SJCRH30 (cell line): ENCODE measurements at places on chromosomes 7 and 10.

- DNase-seq = no peak
These were observed 7.5 kb downstream of the MTG1 start for GRCh38 chr10:133401500-133401899.

DNA sequence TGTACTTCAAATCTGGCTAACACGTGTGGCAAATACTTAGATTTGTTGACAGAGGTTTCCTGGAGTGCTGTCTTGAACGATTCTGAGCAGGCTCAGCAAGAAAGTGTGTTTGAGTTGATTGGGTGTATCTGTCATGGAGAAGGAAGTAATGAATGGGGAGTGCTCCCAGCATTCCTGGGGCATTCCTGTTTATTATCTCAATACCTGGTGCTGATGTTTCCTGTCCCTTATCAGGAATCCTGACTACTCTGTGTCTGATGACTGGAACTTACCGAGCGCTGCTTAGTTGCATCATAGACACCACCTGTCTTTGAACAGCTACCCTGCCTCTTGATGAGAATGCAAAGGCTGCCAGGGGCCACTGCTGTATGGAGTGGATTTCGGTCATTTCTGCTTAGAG, 41.0 kb upstream of the TMEM248 start:
- DNase-seq = no peak

DNA sequence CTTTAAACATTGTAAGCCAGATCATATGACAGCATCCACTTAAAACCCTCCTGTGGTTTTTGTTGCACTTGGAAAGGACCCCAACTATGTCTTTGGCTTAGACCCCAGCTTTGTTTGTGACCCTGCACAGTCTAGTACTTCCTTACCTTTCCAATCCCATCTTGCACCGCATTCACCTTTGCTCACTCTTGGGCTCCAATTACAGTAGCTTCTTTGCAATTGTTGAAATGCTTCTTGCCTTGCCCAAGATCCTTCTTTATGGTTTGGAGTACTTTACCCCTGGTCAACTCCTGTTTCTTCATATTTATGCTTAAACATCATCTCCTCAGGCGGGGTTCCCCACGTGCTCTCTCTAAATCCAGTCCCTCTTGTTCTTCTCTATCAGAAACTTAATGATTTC, 162.6 kb downstream of the PTEN start:
- no peak for DNase-seq

DNA sequence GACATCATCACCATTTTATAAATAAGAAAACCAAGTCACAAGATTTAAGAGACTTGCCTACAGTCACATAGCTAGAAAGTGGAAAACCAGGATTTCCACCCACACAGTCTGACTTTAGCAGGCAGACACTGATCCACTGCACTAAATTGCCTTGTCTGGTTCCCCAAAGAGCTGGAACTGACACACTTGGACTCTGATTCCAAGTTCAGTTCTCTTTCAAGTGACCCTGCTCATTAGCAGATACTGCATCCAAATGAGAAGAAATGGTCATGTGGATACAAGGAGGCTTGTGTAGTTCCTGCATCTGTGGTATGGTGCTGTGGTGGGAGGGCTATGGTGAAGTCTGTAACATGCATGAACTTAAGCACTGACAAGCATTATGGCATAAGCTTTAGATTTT, 180.1 kb upstream of the MKLN1 start:
- DNase-seq = no peak

DNA sequence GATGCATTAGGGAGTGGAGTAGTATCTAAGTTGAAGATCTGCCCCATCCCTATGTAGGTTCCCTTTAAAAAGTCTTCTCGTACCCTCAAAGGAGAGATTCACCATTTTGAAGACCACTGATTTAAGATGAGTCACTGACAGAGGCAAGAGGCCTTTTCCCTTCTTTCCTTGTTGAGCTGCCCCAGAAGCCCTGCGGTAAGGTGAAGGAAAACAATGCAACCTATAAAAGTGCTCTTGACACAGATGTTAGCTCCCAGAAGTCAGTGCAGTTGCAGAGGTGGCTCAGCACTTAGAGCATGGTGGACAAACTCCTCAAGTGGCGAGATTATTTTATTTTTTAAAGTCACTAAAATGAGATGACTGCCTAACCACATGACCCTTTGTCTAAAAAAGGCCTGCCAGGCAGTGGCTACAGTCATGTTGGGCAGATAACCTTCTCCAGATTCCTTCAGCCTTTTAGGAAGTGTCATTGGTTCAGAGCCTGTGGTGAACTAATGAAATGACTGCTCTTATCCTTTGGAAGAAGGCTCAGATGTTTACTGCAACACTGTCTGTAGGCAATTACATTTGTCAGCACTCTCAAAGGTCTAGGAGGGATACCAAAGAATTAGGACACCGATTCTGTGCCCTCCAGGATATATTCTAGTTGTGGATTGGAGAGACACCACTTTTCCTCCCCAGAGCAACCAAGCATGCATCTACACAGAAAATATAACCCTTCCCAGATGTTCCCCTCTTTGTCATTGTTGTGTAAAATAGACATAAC, 88.7 kb downstream of the ARID5B start:
- no peak for DNase-seq

DNA sequence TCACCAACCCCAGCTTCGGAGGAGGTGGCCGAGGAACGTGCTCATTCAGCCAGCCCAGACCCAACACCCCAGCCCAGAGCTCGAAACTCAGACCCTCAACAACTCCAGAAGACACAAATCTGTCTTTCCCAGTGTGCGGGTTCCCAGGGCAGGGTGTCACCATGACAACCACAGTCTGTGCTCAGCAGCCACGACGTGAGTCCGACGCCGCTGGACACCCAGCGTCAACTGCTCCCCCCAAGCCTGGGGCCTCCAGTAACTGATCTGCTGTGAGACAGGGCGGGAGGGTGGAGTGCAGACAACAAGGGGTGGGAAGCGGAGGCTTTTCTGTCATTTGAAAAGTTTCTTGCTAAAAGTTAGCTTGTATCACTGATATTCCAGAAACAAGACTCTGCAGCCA, 167.2 kb downstream of the MAD1L1 start:
- no peak for DNase-seq

DNA sequence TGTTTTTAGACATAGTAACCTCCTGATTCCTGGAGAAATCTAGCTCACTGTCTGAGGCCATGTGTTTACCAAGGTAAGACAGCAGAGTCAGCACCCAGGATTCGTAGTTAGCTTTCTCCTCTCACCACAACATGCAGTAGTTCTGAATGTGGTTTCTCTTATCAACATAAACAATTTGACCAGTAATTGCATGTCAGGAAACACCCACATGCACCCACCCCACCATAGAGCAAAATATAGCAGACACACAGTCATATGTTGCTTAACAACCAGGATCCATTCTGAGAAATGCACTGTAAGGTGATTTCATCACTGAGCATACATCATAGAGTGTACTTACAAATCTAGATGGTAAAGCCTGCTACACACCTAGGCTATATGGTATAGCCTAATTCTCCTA, 1004.0 kb downstream of the ANKRD7 start:
- no peak for DNase-seq

DNA sequence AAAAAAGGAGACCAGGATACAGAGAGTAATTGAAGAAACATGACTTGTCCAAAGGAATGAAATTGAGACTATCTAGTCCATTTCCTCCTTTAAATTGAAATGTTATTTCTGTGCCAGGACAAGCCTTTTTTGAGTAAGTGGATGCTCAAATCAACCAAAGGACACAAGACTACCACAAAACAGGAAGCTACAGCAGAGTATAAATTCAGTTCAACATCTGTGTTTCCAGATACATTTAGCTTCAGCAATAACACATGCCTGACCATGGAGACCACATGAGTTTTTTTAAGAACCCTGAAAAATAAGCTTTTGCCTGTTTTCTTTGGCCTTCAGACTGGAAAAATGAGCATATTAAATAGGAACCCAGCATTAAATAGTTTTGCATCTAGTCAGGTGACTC, 707.5 kb downstream of the ZWINT start:
- no peak for DNase-seq

DNA sequence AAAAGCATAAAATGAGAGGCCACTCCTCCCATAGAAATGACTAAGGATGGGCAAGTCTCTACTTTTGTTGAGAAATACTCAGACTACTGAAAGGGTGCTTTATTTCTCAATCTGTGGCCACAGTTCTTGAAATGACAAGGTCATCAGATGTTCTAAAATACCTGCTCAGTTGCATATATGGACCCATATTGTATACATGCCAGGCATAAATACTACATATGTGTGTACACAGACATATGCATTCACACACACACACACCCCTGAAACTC, 691.5 kb upstream of the SORCS1 start:
- no peak for DNase-seq

- peak; percentile 94 for DNase-seq
These were observed 31.7 kb upstream of the EPC1 start for GRCh38 chr10:32378363-32379317.

DNA sequence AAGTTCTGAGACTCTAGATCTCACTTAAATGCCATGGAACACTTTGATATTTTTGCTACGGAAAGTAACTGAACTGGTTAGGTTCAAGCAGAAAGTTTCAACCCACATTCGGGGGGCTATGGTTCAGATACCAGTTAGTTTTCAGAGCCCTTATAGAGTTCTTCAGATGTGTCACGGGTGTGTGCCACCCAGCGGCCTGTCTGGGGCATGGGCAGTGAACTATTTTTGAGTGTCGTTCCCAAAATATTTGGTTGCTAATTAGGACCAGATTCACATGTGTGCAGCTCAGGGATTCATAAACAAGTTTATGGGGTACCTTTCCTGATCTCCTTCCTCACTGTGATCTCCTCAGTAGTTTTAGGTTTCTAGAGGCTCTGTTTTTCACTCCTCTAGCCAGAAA, 271.9 kb downstream of the C7orf25 start:
- DNase-seq = no peak

- peak; percentile 13 for DNase-seq
These were observed 173.2 kb downstream of the EBF3 start for GRCh38 chr10:129790715-129791446.

GRCh38 chr10:99234791-99235657, 628 bp downstream of the HPSE2 start:
- DNase-seq = no peak

GRCh38 chr10:613271-614138, 76.0 kb downstream of the DIP2C start:
- DNase-seq = no peak

DNA sequence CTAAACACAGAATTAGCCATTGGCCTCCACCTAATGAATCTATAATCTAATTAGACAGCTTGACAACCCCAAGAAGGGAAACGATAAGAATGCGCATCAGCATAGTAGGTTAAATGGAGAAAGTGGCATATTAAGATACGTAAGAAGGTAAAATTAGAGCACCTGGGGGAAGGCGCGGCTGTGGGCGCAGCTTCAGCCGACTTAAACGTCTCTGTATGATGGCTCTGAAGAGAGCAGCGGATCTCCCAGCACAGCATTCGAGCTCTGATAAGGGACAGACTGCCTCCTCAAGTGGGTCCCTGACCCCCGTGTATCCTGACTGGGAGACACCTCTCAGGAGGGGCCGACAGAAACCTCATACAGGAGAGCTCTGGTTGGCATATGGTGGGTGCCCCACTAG, 518.8 kb downstream of the PHTF2 start:
- DNase-seq = no peak

DNA sequence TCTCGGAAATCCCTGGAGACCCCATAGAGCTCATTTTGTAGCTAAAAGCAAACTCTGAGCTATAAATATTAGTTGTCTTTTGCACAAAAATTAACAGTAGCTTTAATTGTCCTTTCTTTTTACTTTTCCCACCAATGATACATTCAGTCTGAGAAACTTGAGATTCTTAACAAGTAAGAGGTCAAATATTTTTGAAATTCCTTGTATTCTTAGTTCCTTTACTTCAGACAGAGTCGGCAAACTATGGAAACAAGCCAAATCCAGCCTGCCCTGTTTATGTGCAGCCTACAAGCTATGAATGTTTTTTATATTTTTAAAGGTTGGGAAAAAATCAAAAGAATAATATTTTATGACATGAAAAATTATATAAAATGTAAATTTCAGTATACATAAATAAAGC, 146.6 kb downstream of the CTNNA3 start:
- peak; percentile 37 for DNase-seq

DNA sequence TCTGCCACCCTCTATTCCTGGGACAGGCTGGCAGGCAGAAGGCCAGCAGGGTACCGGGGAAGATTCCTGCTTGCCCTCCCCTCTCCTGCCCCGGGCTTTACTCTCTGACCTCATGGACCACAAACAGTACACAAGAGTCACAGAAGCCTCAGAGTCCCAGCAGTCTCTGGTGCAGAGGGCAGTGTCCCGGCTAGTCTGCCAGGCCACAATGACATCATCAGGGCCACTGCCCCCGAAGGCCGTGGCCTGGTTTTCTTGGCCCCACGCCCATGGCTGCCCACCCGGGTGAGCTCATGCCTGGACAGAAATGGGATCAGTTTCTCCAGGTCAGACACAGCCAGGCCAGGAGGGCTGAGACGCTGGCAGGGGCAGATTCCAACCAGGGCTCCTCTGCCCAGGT, 91.9 kb downstream of the MYL10 start:
- peak; percentile 38 for DNase-seq

GRCh38 chr7:151339651-151340382, 1.8 kb upstream of the NUB1 start:
- DNase-seq = no peak

DNA sequence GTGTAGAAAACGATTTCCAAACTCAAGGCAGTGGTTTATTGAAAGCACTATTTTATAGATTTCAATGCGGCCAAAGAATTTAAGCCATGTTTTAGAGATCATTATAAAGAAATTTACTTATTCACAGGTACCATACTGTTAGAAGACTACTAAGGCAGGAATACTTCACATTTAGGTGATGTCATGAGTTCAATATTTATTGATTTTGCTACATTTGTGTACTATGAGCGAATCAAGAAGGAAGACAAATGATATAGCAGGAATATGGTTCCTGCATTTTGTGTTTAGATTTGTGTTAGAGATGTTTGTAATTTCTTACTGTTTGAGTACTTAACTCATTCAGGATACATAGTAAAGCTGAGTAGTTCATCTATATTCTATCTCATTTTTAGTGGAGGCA, 1.7 kb upstream of the FBXW4 start:
- DNase-seq = no peak

DNA sequence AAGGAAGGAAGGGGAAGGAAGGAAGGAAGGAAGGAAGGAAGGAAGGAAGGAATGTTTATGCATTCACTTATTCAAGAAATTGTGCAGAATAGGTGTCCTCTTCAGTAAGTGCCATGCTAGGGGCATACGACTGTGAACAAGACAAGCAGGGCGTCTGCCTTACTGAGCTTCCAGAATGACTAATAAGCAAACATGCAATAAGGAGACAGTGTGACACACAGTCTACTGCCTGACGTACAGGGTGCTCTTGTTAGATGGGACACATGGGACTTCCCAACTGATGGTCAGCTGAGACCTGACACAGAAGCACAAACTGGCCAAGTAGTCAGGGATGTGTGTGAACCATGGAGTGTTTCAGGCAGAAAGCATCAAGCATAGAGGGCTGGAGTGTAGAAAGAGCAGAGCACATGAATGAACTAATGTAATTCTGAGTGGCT, 18.2 kb downstream of the DNAJC12 start:
- DNase-seq = no peak

GRCh38 chr7:32155712-32156111, 85.5 kb upstream of the PDE1C start:
- no peak for DNase-seq

GRCh38 chr10:101772895-101773761, 2.8 kb downstream of the FGF8 start:
- no peak for DNase-seq

GRCh38 chr10:48811917-48812316, 127.2 kb downstream of the WDFY4 start:
- no peak for DNase-seq

GRCh38 chr7:15489383-15489782, 72.4 kb downstream of the AGMO start:
- DNase-seq = no peak
